GF-D8 (cell line): ENCODE measurements at places on chromosomes 3 and 15.

GRCh38 chr3:193498215-193498614 lies 56.5 kb downstream of the ATP13A4 start:
- no peak for DNase-seq

- no peak for DNase-seq
These were observed 1045.9 kb downstream of the MCTP2 start for GRCh38 chr15:95277266-95277665.

GRCh38 chr3:65568497-65568896 lies 470.2 kb downstream of the MAGI1 start:
- no peak for DNase-seq

GRCh38 chr3:156160647-156161046 lies 40.3 kb downstream of the KCNAB1 start:
- DNase-seq = no peak

GRCh38 chr3:94904156-94904674 lies 841.4 kb downstream of the NSUN3 start:
- no peak for DNase-seq

DNA sequence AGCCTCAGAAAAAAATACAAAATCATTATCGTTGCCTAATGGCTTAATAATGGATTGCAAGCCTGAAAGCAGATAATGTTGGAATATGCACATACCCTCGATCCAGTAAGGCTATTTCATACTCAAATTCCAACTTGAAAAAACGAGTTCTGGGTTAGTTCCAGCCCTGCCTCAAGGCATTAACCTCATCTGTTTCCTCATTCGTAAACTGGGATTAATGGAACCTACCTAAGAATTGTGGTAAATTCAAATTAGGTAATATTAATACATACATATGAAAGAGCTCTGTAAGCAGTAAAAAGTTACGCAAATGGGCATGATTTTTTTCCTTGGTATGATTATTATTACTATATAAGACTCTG lies 107.5 kb downstream of the SRGAP3 start:
- no peak for DNase-seq
